Retinal pigment epithelial cell (primary cell): ENCODE measurements at places on chromosomes 7 and 10.

DNA sequence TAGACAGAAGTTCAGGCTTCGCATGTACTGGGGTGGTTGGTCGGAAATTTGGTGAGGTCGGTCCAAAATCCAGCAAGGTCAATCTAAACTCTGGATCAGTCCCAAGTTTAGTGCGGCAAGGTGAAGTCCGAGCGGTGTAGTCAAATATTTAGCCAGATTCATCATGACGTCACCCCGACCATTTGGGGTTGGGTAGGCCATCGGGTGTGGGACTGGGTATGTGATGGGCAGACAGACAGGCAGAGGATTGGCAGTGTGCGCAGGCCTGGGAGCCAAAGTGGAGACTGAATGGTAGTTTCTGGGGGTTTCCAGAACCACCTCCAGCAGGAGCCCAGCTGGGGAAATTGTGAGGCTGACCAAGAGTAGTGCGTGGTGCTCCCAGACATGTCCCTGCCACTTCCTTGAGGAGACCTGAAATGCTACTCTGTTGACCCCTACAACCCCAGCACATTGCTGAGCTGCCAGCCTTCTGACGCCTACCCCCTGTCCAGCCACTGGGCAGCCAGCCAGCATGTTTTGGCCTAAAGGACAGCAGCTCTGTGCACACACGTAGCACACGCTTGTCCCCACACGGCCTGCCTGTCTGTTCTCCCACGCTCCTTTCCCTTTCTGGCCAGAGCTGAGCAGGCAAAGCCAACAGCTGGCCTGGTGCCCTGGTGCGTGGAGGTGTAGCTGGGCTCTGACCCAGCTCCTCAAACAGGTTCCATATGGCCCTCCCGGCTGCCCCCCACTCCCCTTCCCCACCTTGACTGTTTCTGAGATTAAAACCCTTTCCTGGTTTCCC, 55.9 kb downstream of the FAM241B start:
- DNase-seq = no peak

DNA sequence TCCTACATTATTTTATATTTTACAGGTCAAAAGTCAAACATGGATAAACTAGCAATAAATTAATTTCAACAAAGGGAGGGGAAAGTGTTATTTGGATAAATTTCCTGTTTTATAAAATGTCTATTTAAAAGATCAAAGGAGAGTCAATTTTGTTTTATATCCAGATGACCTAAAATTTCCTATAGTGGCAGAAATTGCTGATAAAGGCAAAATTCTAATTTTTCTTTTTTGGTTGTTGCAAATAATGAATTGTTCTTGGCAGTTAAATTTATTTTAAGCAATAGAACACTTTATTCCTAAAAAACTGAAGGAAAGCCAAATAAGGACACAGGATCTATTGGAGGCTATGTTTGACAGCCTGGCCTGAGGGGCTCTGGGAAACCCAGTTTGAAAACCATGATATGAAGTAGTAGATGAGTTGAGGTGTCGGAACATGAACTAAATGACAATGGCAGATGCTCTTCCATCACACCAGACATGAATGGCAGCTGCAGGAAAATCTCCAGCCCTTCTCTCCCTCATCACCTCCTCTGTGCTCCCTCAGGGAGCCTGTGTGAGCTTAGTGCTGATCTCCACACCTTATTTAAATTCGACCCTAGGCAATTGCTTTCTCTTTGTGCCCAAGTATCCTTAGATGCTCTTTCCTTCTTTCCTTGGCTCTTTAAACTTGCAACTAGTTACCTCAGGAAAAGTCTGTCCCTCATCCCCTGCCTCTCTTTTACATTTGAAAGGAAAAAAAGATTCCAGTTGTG, 395.0 kb downstream of the THSD7A start:
- no peak for DNase-seq

DNA sequence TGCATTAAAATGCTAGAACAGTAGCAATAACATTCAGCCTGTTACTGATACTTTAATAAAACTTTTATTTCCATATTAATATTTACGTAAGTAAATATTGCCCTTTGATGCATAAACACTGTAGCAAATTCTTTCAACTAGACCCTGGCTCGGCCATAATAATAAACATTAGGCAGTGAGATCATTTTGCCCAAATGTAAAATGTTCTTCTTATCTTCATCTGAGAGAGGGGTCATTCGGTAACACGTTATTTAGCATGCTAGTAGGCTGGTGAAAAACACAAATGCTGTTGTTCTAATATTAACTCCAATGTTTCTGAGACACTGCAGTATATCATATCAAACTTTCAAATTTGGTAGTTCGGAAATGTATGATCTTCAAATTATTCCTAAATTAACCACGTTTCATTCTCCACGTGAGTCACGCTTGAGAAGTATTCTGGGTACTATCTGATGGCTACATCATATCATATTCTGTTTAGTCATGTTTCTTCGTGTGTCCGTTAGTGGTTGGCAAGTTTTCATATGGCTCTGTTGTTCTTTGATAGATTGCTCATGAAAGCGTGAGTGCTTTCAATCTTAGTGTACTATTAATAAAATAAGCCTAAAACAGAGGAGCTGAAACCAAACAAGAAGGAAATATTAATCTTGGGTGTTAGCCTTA, 145.8 kb downstream of the NSUN6 start:
- DNase-seq = peak; percentile 13

GRCh38 chr7:2166625-2167280, 66.0 kb downstream of the MAD1L1 start:
- DNase-seq = no peak

GRCh38 chr10:12504176-12504575, 154.8 kb downstream of the CAMK1D start:
- no peak for DNase-seq

- DNase-seq = no peak
Observed at GRCh38 chr10:27104919-27105318, 4.6 kb upstream of the ANKRD26 start.

- DNase-seq = no peak
Observed at GRCh38 chr10:15627617-15628196, 92.0 kb downstream of the ITGA8 start.

- DNase-seq = no peak
Observed at GRCh38 chr7:18489624-18490023, 5.9 kb upstream of the HDAC9 start.

- DNase-seq = no peak
Observed at GRCh38 chr7:119197172-119197876, 972.8 kb downstream of the ANKRD7 start.

- peak; percentile 98 for DNase-seq
Observed at GRCh38 chr10:110410329-110411046, 87.2 kb upstream of the DUSP5 start.

GRCh38 chr10:69124563-69125268, 738 bp downstream of the VPS26A start:
- DNase-seq = peak; percentile 20

DNA sequence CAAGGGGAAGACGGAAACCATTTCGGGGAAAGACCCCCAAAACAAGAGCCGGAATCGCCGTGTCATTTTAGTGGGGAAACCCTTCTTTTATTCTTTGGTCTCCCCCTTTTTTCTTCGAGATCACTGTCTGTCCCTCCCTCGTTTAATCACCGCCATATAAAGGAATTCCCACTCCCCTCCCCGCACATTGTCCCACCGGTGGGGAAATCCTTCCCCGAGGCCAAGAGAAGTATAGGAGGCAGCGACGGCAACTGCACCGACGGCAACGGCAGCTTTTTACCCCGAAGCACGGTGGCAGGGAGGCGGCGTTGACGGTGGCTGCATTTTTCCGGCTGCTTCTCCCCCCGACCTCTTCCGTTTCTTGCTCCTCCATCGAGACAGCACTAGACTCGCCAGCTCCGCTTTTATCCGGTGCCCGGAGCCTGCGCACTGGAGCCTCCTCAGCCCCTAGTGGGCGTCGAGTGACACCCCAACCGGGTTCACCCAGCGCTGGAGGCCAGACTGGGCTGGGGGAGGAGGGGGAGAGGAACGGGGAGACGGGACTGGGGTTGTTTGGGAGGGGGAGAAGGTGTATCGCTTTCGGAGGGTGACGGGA, 687 bp upstream of the KMT2E start:
- DNase-seq = peak; percentile 80

DNA sequence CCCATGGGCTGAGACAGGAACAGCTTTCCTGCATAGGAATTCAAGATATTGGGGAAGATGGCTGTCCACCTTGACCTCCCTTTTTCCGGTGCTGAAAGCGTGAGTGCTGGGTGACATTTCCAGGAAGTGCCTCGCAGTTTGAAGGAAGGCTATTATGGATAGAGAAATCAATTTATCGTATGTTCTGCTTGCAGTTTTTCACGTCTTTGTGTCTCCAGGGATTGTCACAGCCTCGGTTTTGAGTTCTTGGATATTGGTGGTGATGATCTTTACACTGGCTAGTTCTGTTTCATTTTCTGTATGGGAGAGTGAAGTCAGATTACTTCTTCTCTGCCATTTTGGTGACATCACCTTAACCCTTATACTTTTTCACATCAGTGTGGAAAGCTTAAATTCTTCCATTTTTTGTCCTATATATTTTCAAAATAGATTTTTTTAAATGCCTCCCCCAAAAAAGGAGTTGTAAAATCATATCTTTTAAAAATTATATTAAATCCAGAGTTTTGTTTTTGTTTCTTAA, 102.5 kb upstream of the APBB1IP start:
- DNase-seq = no peak

- no peak for DNase-seq
Observed at GRCh38 chr10:8456386-8456785, 401.9 kb downstream of the GATA3 start.

- no peak for DNase-seq
Observed at GRCh38 chr7:135508883-135509588, 866 bp downstream of the CNOT4 start.

DNA sequence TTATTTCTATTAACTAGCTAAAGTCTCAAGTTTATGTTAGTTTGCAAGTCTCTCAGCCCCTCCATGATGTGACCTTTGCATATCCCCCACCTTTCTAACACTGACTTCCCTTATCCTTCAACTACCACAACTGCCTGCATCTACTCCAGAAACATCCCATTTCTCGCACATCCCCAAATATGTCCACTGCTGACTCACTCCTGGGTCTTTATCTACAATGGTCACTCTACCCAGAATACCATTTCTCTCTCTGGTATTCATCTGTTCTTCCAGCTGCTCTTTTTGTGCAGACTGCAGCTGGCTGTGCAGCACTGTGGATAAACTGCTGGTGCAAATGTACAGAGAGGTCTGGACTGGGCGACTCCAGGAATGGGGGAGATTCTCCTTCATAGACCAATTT, 32.7 kb upstream of the PRSS1 start:
- DNase-seq = no peak
